ENCODE measurements at places on chromosomes 12 and 14.

- H3K27me3 ChIP-seq, result no peaks in the 10 kb centered on the region
- no peaks in the 10 kb centered on the region for H3K36me3 ChIP-seq
- H3K4me1 ChIP-seq, result no peaks in the 10 kb centered on the region
- no peak overlapping the region for H3K27ac ChIP-seq
- H3K4me3 ChIP-seq, result no peak overlapping the region
Measured at GRCh38 chr12:30996752-30997151, 70.2 kb downstream of the TSPAN11 start.

DNA sequence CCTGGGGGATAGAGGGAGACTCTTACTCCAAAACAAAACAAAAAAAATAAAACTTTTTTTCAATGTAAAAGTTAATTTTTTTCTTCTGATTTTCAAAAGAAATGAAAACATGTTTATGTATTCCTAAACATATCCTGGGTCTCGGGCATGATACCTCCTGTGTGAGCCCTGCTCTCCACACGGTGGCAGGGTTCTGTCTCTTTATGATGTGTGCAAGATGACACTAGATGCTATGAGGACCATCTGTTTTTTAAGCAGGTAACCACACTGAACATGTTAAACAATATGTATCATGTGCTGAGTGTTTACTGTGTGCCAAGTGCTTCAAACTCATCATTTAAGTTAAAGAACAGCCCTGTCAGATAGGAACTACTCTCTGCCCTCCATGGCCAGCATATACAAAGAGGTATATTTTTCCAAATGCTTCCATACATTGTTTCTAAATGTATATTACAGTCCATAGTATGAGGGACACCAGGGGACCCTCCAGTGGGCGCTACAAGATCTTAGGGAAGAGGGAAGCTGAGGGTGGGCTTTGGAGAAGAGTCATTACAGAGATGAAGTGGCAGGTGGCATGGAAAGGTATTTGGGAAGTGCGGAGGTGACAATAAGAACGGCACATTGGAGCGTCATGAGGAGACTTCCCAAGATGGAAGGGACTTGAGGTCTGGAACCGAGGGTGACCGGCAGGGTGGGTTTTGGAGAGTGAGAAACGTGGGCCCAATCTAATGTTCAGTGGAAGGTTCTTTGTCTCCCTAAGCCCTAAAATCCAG lies 28.5 kb downstream of the FOS start:
- H3K27me3 ChIP-seq, result no peaks in the 10 kb centered on the region
- H3K4me3 ChIP-seq, result no peak overlapping the region
- H3K36me3 ChIP-seq, result no peaks in the 10 kb centered on the region
- DNase-seq, result peak; percentile 45
- H3K4me1 ChIP-seq, result peaks cover 7% of the 10 kb centered on the region

DNA sequence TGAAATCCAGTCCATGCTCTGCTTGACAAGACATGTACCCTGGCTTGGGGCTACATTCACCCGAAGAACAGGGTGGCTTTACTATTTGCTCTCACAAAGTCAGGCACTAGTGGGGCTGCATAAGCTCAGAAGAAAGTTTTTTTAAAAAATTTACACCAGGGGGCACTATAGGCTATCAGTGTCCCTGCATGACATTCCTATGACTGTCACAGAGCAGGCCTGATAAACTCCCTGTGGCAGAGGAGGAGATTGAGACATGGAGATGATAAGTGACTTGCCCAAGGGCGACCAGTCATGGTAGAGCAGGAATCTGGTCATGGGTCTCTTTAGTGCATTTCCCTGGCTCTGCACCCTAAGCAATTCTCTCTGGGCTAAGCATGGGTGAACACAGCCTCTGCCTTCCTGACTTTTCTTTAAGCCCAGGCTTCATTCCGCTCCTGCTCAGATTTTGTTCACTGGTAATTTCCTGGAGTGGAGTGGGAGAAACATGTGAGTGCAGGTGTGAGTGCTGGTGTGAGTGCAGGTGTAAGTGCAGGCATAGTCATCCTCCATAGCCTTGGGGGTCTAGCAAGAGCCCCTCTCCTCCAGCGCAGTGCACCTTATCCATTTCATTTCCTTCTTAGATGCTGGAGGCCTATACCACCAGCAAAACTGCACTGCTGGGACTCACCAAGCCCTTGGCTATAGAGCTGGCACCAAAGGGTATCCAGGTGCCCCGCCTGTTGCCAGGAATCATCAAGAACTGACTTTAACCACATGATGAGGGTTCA lies 91.6 kb downstream of the DHRS2 start:
- no peaks in the 10 kb centered on the region for H3K4me1 ChIP-seq
- DNase-seq, result peak; percentile 39
- no peak overlapping the region for H3K4me3 ChIP-seq

GRCh38 chr12:80320121-80320678 lies 123.8 kb upstream of the PTPRQ start:
- H3K4me3 ChIP-seq, result no peak overlapping the region
- no peak overlapping the region for H3K27ac ChIP-seq
- no peaks in the 10 kb centered on the region for H3K27me3 ChIP-seq
- no peaks in the 10 kb centered on the region for H3K36me3 ChIP-seq

DNA sequence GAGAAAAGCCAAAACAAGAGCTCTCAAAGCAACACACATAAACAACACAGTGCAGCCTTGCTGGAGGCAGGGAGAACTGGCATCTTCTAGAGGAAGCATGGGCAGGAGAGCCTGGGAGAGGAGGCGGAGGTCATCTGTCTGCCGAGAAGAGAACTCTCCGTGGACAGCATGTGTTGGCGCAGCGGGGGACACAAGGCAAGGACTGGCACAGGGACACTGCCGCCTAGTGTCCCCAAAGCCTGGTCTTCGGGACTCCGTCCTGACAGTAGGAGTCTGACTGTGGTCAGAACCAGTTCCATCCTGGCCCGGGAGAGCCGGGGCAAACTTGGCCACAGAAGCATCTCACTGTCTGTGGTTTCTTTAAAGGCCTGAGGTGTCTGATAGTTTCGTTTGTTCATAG lies 47.3 kb downstream of the KCNA1 start:
- no peaks in the 10 kb centered on the region for H3K27me3 ChIP-seq
- H3K36me3 ChIP-seq, result no peaks in the 10 kb centered on the region
- H3K27ac ChIP-seq, result no peak overlapping the region
- H3K4me1 ChIP-seq, result no peaks in the 10 kb centered on the region
- DNase-seq, result no peak

GRCh38 chr12:69026336-69026735 lies 93.4 kb upstream of the CPM start:
- no peak overlapping the region for H3K4me3 ChIP-seq
- DNase-seq, result no peak
- H3K27me3 ChIP-seq, result no peaks in the 10 kb centered on the region
- H3K4me1 ChIP-seq, result no peaks in the 10 kb centered on the region
- H3K36me3 ChIP-seq, result no peaks in the 10 kb centered on the region
- no peak overlapping the region for H3K27ac ChIP-seq

DNA sequence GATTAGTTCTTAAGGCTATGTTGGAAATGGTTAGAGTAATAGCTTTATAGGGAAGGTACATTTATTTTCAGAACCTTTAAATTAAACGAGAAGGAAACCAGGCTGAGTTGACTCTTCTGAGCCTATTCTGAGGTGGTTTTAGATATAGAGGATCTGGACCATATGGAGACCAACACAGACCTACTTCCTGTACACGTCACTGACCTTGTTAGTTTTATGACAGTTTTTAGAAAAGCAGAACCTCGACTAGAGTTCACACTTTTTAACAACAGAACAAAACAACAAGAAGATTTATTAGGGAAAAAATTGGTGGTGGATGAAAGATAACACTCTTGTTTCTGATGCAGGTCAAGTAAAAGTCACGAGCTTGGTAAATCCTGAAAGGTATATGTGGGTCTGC lies 107.1 kb downstream of the NPAS3 start:
- H3K27me3 ChIP-seq, result no peaks in the 10 kb centered on the region
- no peaks in the 10 kb centered on the region for H3K4me1 ChIP-seq
- H3K36me3 ChIP-seq, result no peaks in the 10 kb centered on the region
- DNase-seq, result no peak
- no peak overlapping the region for H3K27ac ChIP-seq
- no peak overlapping the region for H3K4me3 ChIP-seq

GRCh38 chr14:98301681-98302080 lies 970.3 kb downstream of the BCL11B start:
- H3K27me3 ChIP-seq, result no peaks in the 10 kb centered on the region
- no peak overlapping the region for H3K27ac ChIP-seq
- no peak overlapping the region for H3K4me3 ChIP-seq
- no peaks in the 10 kb centered on the region for H3K4me1 ChIP-seq
- DNase-seq, result no peak

- peak overlapping the region; percentile 70 for H3K4me3 ChIP-seq
- no peaks in the 10 kb centered on the region for H3K4me1 ChIP-seq
- no peaks in the 10 kb centered on the region for H3K36me3 ChIP-seq
- peak overlapping the region; percentile 80 for H3K27ac ChIP-seq
Measured at GRCh38 chr12:76878099-76878898, 520 bp downstream of the CSRP2 start.

DNA sequence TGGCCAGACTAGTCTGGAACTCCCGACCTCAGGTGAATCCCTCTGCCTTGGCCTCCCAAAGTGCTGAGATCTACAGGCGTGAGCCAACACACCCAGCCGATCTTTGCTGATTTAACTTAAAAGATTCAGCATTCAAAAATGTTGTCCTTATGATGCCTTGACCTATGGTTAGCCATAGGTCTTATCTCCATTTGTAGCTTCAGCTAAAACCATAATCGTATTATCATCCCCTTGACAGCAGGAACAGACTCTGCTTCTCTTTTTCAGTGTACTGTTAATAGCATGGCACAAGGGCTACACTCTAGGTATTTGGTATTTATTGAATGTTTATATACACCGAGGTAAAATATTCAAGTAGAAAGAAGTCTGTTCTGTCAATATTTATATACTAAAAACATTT lies 15.3 kb downstream of the CCDC62 start:
- no peaks in the 10 kb centered on the region for H3K36me3 ChIP-seq
- H3K4me1 ChIP-seq, result no peaks in the 10 kb centered on the region
- no peaks in the 10 kb centered on the region for H3K27me3 ChIP-seq
- H3K4me3 ChIP-seq, result no peak overlapping the region

- no peak for DNase-seq
- H3K27me3 ChIP-seq, result no peaks in the 10 kb centered on the region
- no peak overlapping the region for H3K4me3 ChIP-seq
Measured at GRCh38 chr12:111953455-111953854, 59.5 kb downstream of the TMEM116 start.

- H3K27ac ChIP-seq, result no peak overlapping the region
- H3K27me3 ChIP-seq, result no peaks in the 10 kb centered on the region
- no peaks in the 10 kb centered on the region for H3K4me1 ChIP-seq
- H3K36me3 ChIP-seq, result no peaks in the 10 kb centered on the region
- no peak for DNase-seq
Measured at GRCh38 chr12:53825246-53826081, 73.7 kb upstream of the CISTR start.

DNA sequence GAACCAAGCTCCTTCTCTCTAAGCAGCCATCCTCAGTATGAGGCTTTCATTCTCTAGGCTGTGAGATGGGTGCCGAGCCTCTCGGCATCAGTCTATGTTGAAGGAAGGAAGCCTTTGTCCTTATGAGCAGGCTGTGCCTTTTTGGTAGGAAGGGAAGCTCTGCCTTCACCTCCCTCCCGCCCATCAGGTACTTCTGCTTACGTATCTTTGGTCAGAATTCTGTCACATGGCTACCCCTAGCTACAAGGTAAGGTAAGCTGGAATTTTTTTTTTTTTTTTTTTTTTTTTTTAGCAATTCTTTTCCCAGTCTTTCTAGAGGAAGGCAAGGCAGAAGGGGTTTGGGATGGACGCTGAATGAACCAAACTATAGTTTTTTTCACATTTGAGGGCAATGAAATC lies 16.9 kb downstream of the BATF start:
- H3K27ac ChIP-seq, result no peak overlapping the region
- no peaks in the 10 kb centered on the region for H3K36me3 ChIP-seq
- no peak overlapping the region for H3K4me3 ChIP-seq
- no peaks in the 10 kb centered on the region for H3K27me3 ChIP-seq

DNA sequence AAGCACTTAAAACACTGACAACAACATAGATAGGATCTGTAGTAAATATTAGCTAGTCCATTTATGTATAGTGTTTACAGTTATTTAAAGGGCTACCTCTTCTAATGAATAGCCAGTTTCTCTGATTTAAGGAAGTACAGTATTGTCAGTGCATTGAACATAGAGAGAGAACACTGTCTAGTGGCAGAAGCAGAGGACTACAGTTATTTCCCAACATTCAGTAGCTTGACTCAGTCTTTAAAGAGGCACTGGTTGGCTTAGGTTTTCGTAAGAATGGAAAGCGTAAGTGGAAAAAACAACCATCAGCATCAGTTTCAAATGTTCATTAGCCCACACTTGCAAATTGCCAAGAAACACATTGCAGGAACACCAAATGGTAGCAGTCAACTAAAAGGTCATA lies 125.0 kb upstream of the HMGA2 start:
- DNase-seq, result no peak
- H3K27ac ChIP-seq, result no peak overlapping the region
- H3K27me3 ChIP-seq, result no peaks in the 10 kb centered on the region
- no peak overlapping the region for H3K4me3 ChIP-seq
- no peaks in the 10 kb centered on the region for H3K36me3 ChIP-seq
- H3K4me1 ChIP-seq, result no peaks in the 10 kb centered on the region

DNA sequence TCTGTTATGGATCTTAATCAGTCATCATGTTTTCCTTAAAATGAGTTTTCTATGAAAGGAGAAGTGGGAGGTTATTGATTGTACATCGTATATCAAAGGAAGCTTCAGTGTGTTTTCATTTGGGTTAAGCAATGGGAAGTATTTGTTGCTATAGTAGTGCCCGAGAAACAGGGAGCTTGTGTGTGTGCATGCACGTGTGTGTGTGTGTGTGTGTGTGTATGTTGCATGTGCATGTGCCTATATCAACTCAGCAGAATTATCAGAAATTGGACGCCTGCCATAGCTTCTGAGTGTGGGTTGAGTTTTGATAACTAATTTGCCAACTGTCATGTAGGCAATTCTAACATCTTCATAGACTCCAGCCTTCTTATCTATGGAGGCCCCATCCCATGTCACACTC lies 246.1 kb upstream of the CRY1 start:
- H3K4me1 ChIP-seq, result no peaks in the 10 kb centered on the region
- no peak for DNase-seq
- no peaks in the 10 kb centered on the region for H3K27me3 ChIP-seq
- no peak overlapping the region for H3K27ac ChIP-seq
- H3K36me3 ChIP-seq, result no peaks in the 10 kb centered on the region

- H3K27ac ChIP-seq, result no peak overlapping the region
- no peaks in the 10 kb centered on the region for H3K36me3 ChIP-seq
- no peaks in the 10 kb centered on the region for H3K4me1 ChIP-seq
- H3K4me3 ChIP-seq, result no peak overlapping the region
- no peaks in the 10 kb centered on the region for H3K27me3 ChIP-seq
Measured at GRCh38 chr12:112386726-112387125, 4.5 kb upstream of the HECTD4 start.

- DNase-seq, result no peak
- no peak overlapping the region for H3K27ac ChIP-seq
- no peaks in the 10 kb centered on the region for H3K36me3 ChIP-seq
Measured at GRCh38 chr12:78210506-78210860, 379.8 kb downstream of the NAV3 start.

- H3K27me3 ChIP-seq, result no peaks in the 10 kb centered on the region
- no peak for DNase-seq
- peak overlapping the region; percentile 69 for H3K4me3 ChIP-seq
- H3K4me1 ChIP-seq, result peaks cover 11% of the 10 kb centered on the region
Measured at GRCh38 chr12:50923361-50924130, 28.8 kb upstream of the HIGD1C start.
